NCI-H774 (cell line): ENCODE measurements at places on chromosomes 12 and 14.

DNA sequence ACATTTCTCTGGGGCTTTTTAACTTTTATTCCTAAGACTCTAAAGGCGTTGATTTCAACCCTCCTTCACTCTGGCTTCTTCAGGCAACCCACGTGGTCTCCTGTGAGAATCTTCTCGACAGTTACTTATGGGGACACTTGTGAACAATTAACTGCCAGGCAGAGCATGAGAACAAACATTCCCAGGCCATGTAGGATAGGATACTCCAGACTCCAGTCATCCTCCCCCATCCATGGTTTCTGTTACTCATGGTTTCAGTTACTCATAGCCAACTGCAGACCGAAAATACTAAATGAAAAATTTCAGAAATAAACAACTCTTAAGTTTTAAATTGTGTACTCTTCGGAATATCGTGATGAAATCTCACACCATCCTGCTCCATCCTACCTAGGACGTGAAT, 19.5 kb downstream of the GPR68 start:
- no peak for DNase-seq

DNA sequence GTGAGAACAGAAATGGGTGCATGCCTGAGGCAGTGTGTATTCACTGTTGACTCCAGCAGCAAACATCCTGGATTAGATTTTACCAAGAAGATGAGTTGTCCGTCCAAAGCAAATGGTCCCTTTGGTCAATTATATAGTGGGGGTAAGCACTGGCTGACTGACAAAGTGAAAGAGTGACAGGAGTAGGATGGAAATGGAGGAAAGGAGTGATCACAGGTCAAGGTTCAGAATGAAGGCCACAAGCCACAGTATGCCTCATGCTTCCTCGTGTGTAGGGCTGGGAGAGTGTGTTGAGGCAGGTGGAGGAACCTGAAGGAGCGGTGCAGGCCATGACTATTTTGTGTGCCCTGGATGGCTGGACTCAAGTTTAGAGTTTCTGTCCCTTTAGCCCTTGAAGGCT, 14.3 kb downstream of the DHRS2 start:
- DNase-seq, result no peak

GRCh38 chr14:31894351-31894750, 182.8 kb upstream of the ARHGAP5 start:
- no peak for DNase-seq

- DNase-seq, result no peak
Measured at GRCh38 chr12:49762468-49762847, 21.1 kb downstream of the TMBIM6 start.

- DNase-seq, result no peak
Measured at GRCh38 chr14:103619057-103619456, 10.0 kb upstream of the KLC1 start.
